Jurkat, Clone E6-1 (cell line): ENCODE measurements at places on chromosomes 7 and 10.

DNA sequence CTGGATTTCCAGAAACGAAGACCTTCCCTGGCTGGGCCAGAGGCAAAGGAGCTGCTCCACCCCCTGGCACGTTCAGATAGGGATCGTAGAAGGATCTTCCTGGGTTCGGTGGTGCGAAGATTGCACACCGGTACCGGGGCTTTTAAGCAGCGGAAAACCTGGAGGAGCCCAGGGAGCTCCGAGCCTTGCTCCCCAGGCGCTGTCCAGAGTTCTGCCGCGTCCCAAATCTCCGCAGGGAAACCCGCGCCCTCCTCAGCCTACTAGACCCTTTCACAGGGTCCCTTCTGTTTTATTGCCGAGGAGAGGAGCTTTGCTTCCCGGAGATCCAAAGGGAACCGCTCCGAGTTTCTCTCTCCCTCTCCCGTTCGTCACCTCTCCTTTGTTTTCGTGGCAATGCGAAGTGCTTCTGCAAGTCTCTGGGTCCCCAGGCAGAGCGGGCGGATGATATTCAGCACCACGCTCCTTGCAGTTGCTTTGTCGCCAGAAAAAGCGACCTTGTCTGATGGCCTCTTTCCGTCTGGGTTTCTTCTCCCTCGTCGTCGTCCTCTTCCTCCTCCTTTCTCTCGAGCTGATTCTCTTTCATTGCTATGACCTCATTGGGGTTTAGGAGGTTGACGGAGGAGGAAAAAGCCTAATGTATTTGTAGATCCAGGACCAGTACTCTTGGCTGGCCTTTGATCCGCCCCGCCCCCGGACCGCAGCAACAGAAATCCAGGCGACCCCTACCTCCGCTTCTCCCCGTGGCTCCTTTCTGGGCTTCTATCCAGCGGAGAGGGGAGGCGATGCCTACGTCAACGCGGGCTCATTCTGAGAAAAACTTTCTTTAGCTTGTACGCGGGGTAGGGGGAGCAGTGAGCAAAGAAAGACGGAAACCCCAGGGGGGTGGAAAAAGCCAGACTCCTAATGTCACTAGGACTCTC is at the start of gene TMEM196:
TMEM196 (minus strand) TSS at position 777 of the 920 bp plus-strand sequence. CDS start 921 bp downstream, outside the sequence.
- no peak for DNase-seq

DNA sequence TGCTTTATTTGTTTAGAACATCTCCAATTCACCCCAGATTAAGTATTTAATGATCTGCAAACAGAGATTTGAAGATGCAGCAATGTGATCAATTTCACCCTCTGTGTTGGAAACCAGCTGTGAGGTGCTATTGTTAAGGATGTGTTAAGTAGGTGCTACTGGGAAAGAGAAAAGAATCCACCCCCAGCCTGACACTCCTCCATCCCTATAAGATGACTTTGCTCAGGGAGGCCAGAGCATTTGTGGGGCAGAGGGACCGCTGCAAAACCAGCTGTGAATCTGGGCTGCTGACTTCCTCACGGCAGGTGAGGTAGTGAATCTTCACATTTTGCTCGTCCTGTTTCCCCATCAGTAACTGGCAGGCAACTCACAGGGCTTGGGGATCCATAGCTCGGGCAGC is 297.5 kb downstream of the GFRA1 start:
- DNase-seq = no peak

- no peak for DNase-seq
Observed at GRCh38 chr7:25469669-25470068, 241.4 kb upstream of the NPVF start.

GRCh38 chr7:125396466-125397151 is 467.0 kb upstream of the POT1 start:
- no peak for DNase-seq

GRCh38 chr7:135359615-135360014 is 126.0 kb downstream of the STRA8 start:
- DNase-seq = no peak
